ENCODE measurements at places on chromosomes 6 and 20. TPM values are rescaled to one million over a fixed set of nuclear protein-coding genes. Genes with fewer than 3 reads are reported as not detected.

IMPG1 gene
- not detected for total RNA-seq

TGIF2 gene
- 38.9 TPM for total RNA-seq

MLN gene
- not detected for total RNA-seq

HCK gene
- total RNA-seq = not detected

THBS2 gene
- not detected for total RNA-seq

MSH5 gene
- 17.4 TPM for total RNA-seq

CYP39A1 gene
- not detected for total RNA-seq

TRDN gene
- total RNA-seq = not detected

C6orf58 gene
- total RNA-seq = not detected

ZC3H12D gene
- 251 TPM for total RNA-seq

FKBP1A gene
- total RNA-seq = 84.3 TPM

IYD gene
- not detected for total RNA-seq

THBD gene
- not detected for total RNA-seq

AURKA gene
- 3.6 TPM for total RNA-seq

CGA gene
- 0.62 TPM for total RNA-seq

SOD2 gene
- 187 TPM for total RNA-seq

CDH4 gene
- 0.69 TPM for total RNA-seq

RBM12 gene
- 128 TPM for total RNA-seq

GSTA1 gene
- total RNA-seq = not detected

CLIC1 gene
- total RNA-seq = 192 TPM

CHRNA4 gene
- total RNA-seq = not detected

EPPIN gene
- total RNA-seq = not detected

LBP gene
- total RNA-seq = not detected

FAM83B gene
- total RNA-seq = not detected

ECT2L gene
- not detected for total RNA-seq

MUC22 gene
- total RNA-seq = not detected

C4A gene
- 4.0 TPM for total RNA-seq

EYS gene
- not detected for total RNA-seq

NMBR gene
- not detected for total RNA-seq

HTR1E gene
- total RNA-seq = not detected

FAM209B gene
- 1.3 TPM for total RNA-seq

MCM9 gene
- 57.3 TPM for total RNA-seq

MACROD2 gene
- not detected for total RNA-seq

C20orf144 gene
- total RNA-seq = not detected

RNF217 gene
- total RNA-seq = 0.12 TPM

DEFB124 gene
- total RNA-seq = not detected

LY6G6C gene
- total RNA-seq = not detected

TBX18 gene
- not detected for total RNA-seq

TREML2 gene
- total RNA-seq = 1.7 TPM

COX4I2 gene
- not detected for total RNA-seq

IL17F gene
- total RNA-seq = 0.64 TPM

VGLL2 gene
- total RNA-seq = not detected

FYN gene
- 592 TPM for total RNA-seq

RAET1L gene
- not detected for total RNA-seq

EDN3 gene
- total RNA-seq = 0.44 TPM

VSX1 gene
- not detected for total RNA-seq

DNMT3B gene
- 0.47 TPM for total RNA-seq

TMEM200A gene
- total RNA-seq = 1.1 TPM

KIF16B gene
- total RNA-seq = 5.2 TPM

TRAPPC3L gene
- 0.37 TPM for total RNA-seq

IL17A gene
- not detected for total RNA-seq

CUL7 gene
- total RNA-seq = 7.7 TPM

C6orf163 gene
- 2.1 TPM for total RNA-seq

TNFRSF6B gene
- total RNA-seq = not detected
